Activated CD8-positive, alpha-beta T cell treated with anti-CD3 and anti-CD28 coated beads, Interleukin-2, amount 10 ng/mL, durations not matched to agents 7 days and 5 days (primary cell): ENCODE measurements at places on chromosomes 1 and 21.
A peak's percentile ranks its signal among the peaks of the same experiment; 100 is the strongest.

DNA sequence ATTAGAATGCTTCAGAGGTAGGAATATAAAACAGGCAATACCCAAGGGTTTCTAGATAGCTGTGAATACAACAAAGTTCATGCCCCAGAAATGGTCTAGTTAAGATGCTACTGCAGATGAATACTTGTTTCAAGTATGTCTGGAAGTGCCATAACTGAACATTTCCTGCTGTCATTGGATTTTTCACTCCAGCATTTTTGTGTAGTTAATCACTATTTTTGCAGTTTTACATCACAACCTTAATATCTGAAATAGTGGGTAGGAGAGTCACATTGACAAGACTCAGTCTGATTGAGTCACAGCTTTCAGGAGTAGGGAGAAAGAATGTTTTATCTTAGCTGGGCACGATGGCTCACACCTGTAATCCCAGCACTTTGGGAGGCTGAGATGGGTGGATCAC is 126.4 kb upstream of the C1orf21 start:
- DNase-seq: no peak
- H3K4me1 ChIP-seq: no peaks in the 10 kb centered on the region
- H3K27ac ChIP-seq: no peak overlapping the region
- H3K36me3 ChIP-seq: no peaks in the 10 kb centered on the region

DNA sequence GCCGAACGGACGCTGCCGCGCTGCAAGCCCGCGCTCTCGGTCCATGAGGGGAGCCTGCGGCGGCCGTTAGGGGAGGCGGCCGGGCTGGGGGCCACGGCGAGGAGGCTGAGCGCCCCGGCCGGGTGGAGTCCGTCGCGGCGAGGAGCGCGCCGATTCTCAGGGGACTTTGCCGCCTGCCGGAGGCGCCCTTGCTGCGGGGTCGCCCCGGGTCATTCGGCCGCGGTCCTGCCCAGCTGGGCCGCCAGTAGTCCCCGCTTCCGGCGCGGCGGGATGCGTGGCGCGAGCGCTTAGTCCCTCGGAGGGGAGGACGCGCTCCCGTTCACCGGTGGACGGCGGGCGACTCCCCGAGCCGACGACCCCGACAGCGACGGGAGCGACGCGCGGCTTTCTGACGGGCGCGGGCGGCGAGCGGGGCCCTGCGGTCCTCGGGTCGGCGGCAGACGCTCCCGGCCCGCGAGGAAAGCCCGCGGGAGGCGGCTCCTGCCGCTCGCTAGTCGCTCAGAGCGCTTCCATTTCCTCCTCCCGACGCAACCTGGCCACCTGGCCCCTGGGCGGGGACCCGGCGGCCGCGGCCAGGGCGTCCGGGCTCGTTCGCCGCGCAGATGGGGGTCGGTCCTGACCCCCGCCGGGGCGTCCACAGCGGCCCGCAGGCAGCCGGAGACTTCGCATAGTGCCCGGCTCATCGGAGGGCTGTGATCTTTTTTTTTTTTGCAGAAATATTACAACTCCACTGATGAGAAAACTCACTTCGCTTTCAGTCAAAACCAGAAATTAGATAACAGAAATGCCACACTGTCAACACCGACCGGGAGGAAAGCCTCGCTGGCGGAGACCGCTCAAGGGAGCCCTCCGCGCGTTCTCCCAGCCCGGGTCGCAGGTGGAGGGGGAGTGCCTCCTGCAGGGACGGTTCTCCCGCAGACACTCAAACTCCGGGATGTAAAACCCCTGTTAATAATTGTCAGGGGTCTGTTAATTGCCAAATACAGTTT is 641 bp upstream of the ZBTB21 start:
- peaks cover 16% of the 10 kb centered on the region for H3K36me3 ChIP-seq
- H3K27ac ChIP-seq: peak overlapping the region; percentile 99
- H3K4me1 ChIP-seq: peaks cover 19% of the 10 kb centered on the region
- H3K4me3 ChIP-seq: peak overlapping the region; percentile 95
- DNase-seq: peak; percentile 42

- DNase-seq: no peak
- peak overlapping the region; percentile 61 for H3K4me3 ChIP-seq
- H3K36me3 ChIP-seq: no peaks in the 10 kb centered on the region
- no peaks in the 10 kb centered on the region for H3K27me3 ChIP-seq
These were observed 520 bp downstream of the TNFRSF18 start for GRCh38 chr1:1205769-1206375.

- H3K4me1 ChIP-seq: no peaks in the 10 kb centered on the region
- no peak overlapping the region for H3K4me3 ChIP-seq
- H3K27ac ChIP-seq: no peak overlapping the region
- no peak for DNase-seq
These were observed 288.8 kb downstream of the GPATCH2 start for GRCh38 chr1:217342105-217342504.

DNA sequence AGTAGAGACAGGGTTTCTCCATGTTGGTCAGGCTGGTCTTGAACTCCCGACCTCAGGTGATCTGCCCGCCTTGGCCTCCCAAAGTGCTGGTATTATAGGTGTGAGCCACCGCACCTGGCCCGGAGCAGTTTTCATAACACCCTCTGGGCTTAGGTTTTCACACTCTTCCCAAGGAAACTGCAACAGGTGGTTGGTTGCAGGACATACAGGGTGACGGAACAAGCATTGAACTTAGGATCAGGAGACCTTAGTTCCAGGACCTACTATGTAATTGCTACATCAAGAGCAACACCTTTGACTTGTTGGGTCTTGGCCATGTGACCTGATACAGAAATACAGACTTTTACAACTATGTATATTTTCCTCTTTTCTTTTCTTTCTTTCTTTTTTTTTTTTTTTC is 37.9 kb downstream of the MFSD2A start:
- no peak for DNase-seq
- H3K4me3 ChIP-seq: no peak overlapping the region
- no peak overlapping the region for H3K27ac ChIP-seq
- peaks cover 12% of the 10 kb centered on the region for H3K4me1 ChIP-seq
- H3K36me3 ChIP-seq: no peaks in the 10 kb centered on the region

- H3K36me3 ChIP-seq: no peaks in the 10 kb centered on the region
- H3K4me3 ChIP-seq: no peak overlapping the region
- no peaks in the 10 kb centered on the region for H3K4me1 ChIP-seq
These were observed 599.4 kb downstream of the LTN1 start for GRCh38 chr21:28393279-28393678.

DNA sequence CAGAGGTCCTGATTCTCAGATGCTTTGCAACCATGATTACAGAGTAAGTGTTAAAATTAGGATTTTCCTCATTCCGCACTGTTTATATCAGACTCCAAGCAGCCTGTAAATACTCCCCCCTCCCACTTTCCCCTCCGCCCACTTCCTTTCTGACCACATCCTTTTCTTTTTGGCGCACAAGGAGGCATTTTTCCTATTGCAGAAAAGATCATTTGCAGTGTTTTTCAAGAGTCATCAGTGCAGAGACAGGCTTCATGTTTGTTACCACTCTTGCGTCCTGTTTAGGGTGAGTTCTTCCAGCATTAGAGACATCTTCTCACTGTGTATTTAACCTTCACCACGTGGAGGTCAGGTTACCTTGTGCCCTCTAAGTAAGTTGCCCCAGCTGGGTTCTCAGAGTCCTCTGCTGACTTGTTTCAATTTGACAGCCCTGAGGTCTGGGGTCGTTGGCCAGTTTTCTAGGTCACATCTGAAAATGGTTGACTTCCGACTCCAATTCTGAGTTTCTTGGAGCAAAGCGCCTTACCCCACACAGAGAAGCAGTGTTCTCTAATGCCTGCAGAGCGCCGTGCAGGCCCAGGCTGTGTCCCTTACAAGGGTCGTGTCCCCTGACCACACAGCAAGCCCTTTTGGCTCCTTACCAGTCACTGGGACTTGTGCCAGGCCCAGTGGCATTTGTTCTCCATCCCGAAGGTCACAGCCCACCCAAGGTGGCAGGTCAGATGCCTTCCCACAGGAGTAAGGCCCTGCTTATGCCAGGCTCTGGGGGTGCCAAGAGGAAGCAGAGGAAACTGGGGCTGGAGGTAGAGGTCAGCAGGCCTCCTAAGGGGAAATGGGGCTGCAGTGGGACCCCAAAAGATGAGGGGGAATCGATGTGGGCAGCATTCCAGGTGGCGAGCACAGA is 85.6 kb downstream of the FAM78B start:
- H3K27me3 ChIP-seq: no peaks in the 10 kb centered on the region
- H3K27ac ChIP-seq: no peak overlapping the region
- H3K36me3 ChIP-seq: no peaks in the 10 kb centered on the region
- peaks cover 14% of the 10 kb centered on the region for H3K4me1 ChIP-seq

DNA sequence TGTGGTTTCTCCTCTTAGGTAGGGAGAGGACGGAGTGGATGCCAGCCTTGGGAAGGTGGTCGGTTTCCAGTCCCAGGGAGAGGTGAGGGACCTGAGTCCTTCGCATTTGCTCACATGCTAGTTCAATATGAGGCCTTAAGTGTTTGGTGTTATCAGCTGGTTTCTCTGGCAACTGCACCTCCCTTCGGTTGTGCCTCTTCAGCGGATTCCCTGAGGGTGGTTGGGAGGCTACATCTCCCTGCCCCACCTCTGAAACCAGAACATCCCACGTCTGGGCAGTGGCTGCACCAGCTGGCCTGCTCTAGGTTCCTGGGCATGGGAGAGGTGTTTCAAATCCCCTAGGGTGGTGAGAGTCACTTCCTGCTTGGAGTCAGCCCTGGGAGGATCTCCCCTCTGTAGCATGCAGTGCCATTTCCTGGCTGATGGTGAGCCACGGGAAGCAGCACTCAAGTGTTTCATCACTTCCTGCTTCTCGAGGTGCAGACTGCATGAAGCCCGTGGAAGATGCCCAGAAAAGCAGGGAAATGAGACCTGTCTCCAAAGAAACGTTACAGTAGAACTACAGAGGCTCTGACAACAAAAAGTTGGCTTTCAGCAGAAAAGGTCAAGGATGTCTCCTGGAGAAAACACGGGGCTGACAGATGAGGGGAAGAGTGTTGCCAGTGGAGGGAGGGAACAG is 4.5 kb downstream of the TMEM125 start:
- H3K4me3 ChIP-seq: peak overlapping the region; percentile 50
- peaks cover 4% of the 10 kb centered on the region for H3K27me3 ChIP-seq
- H3K4me1 ChIP-seq: peaks cover 34% of the 10 kb centered on the region
- peak overlapping the region; percentile 99 for H3K27ac ChIP-seq
- H3K36me3 ChIP-seq: peaks cover 11% of the 10 kb centered on the region
